ENCODE measurements at places on chromosomes 16 and 17. TPM values are rescaled to one million over a fixed set of nuclear protein-coding genes. Genes with fewer than 3 reads are reported as not detected.

- no peak for DNase-seq
These were observed 9.2 kb downstream of the FSCN2 start for GRCh38 chr17:81537343-81537855.

- DNase-seq, result no peak
These were observed 550 bp downstream of the EIF4A3 start for GRCh38 chr17:80146121-80147034.

GRCh38 chr17:44604768-44605485 lies 47.6 kb downstream of the FZD2 start:
- DNase-seq, result no peak

DNA sequence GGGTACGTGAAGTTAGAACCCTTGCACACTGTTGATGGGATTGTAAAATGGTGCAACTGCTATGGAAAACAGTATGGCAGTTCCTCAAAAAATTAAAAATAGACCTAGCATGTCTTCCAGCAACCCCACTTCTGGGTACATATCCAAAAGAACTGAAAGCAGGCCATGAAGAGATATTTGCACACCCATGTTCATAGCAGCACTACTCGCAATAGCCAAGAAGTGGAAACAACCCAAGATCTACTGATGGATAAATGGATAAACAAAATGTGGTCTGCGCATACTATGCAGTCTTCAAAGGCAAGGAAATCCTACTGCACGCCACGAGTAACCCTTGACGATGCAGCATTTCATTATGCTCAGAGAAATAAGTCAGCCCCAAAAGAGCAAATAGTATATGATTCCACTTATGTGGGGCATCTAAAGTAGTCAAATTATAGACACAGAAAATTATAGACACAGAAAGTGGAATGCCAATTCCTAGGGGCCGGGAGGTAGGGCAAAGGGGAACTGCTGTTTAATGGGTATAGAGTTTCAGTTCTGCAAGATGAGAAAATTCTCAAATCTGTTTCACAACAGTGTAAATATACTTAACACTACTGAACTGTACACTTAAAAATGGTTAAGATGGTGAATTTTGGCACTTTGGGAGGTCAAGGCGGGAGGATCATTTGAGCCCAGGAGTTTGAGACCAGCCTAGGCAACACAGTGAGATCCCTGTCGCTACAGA lies 17.2 kb downstream of the CORO7 start:
- no peak for DNase-seq

Gene MFAP4
- total RNA-seq, result not detected

Measured in glomerular endothelial cell (primary cell).